ENCODE measurements at places on chromosomes 7 and 10.
A peak's percentile ranks its signal among the peaks of the same experiment; 100 is the strongest.

DNA sequence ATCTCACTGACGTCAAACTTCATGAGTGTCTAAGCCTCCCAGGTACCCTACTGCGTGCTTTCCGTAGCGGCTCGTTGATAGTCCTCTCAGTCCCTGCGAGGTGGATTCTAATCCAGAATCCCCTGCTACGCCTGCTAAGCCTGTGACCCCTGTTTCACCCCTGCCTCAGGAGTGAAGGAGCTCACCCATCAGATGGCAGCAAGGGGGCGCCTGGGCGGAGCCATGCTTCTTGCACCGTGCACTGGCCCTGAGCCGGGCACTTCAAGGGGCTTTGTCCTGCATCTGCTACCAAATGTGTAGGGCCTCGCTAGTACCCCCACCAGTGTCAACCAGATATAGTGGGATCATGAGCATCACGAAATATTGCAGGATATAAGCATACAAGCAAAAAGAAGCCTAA is 918 bp upstream of the STRA8 start:
- DNase-seq, result peak; percentile 17

GRCh38 chr10:5428133-5428532 is 15.8 kb downstream of the NET1 start:
- no peak for DNase-seq

GRCh38 chr10:130109796-130110245 is 809 bp downstream of the C10orf143 start:
- DNase-seq, result peak; percentile 79

- DNase-seq, result no peak
Measured at GRCh38 chr7:84729284-84729683, 457.6 kb downstream of the SEMA3D start.

- no peak for DNase-seq
Measured at GRCh38 chr10:77381750-77382149, 255.9 kb downstream of the KCNMA1 start.

- DNase-seq, result no peak
Measured at GRCh38 chr7:78185149-78185745, 386.7 kb downstream of the PHTF2 start.

DNA sequence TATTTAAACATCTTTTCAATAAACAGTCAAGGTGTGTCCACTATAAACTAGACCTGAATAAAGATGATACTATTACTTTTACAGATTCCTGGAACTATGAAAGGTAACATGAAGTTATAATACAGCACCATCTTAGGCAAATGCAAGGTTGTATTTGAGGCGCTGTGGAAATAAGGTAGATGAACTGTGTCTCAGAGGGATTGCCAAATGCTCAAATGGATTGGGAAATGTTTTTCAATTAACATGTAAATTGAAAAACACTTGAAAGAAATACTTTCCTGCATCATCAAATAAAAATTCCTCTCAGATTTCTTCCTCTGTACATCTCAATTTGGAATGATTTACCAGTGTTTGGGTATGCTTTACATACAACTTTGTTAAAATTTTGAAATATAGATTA is 139.4 kb downstream of the DKK1 start:
- no peak for DNase-seq

GRCh38 chr7:353746-354325 is 63.9 kb downstream of the FOXL3 start:
- DNase-seq, result no peak

DNA sequence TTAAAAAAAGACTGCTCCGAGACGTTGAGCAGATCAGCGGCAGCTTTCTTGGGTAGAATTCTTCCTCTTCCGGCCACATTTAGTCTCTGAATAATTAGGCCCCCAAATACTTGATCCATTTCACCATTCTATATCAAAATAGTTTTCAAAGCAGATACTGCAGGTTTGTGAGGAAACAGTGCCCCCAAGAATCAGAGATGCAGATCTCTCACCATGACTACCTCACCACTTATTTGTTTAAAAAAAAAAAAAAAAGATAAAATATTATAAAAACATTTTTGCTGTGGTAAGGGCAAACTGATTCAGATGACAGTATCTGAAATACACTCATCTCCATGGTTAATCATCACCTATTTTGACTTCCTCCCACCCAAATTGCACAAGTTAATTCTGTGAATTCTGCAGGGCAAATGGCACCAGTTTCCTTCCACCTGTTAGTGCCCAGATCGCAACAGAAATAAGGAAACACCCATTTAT is 210.4 kb downstream of the FAM107B start:
- DNase-seq, result no peak

GRCh38 chr7:39186671-39187070 is 209.0 kb downstream of the POU6F2 start:
- DNase-seq, result no peak

Measured in nephron progenitor cell (in vitro differentiated cells).